ENCODE measurements at places on chromosomes 16 and 17.

DNA sequence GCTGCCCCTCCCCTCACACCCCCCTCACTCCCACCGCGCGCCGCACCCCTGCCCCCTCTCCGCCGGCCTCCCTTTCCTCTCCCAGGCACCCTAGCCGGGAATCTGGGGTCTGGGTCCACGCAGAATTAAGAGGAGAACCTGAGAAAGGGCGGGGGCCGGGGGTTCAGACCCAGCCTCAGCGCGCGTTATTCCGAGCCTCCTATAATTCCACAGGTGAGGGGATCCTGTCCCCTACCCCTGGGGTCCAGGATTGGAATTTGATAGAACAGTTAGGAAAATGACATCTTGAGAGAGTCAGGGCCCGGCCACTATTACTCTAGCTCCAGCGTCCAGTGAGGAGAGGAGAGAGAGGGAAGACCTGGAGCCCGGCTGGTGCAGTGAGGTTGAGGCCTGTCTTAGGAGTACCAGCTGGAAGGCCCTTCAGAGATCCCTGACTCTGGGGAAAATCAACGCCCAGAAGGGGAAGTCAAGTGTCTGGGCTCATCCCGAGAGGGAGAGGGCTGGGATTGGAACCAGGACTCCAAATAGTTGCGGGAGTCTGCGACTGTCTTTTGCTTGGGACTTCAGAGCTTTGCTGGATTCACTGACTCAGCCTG lies 17.3 kb downstream of the GRB7 start:
- no peak for DNase-seq

DNA sequence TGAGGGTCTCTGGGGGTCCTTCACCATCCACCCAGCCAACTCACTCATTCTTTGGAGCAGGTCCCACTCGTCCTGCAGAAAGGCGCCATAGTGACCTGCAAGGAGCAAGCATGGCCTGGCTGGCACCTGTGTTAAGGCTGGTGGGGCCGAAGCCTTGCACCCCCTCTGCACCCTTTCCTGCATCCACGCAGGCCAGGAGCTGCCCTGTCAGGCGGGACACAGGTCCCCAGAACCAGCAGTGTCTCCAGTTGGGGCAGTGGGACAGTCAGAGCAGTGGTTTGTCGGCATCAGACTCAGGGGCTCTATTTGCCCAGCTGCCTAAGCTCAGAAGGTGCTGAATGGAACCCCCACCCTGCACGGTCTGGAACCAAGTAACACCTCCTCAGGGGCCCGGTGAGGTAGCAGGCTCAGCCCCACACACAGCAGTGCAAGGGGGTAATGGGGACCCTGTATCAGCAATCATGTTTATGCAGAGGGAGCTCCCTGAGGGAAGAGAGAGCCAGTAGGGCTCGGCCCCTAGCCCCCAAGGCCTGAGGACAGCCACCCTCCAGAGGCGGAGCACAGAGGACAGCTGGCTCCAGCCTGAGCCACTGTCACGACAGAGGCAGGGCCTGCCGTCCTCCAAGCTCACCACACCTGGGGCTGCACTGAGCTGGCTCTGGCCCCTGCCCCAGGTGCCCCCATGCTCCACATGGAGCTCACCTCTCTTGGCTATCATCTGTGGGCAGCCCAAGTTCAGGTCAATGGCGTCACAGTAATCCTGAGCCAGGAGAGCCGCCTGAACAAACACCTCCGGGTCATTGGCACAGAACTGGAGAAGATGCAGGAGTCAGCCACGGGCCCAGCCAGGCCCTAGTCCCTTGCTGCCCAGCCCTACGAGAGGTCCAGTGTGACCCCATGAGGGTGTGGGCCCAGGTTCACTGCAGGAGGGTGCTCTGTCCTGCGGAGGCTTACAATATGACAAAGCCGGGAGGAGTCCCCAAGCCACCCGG lies 1.9 kb downstream of the DUS1L start:
- no peak for DNase-seq

- DNase-seq: no peak
Observed at GRCh38 chr17:78651554-78651953, 74.4 kb upstream of the DNAH17 start.

GRCh38 chr17:40333781-40334448 lies 24.9 kb downstream of the RARA start:
- DNase-seq: peak; percentile 74

- DNase-seq: no peak
Observed at GRCh38 chr16:68230176-68230571, 5.8 kb downstream of the ESRP2 start.

All from inflammatory macrophage treated with lipopolysaccharide for 1 hour (primary cell).